ENCODE measurements at places on chromosomes 5 and 9. TPM values are rescaled to one million over a fixed set of nuclear protein-coding genes. Genes with fewer than 3 reads are reported as not detected.

Gene SPINK6
- not detected for total RNA-seq

Gene C5orf46
- 9.4 TPM for total RNA-seq

Gene PRSS3
- total RNA-seq: 0.33 TPM

DNA sequence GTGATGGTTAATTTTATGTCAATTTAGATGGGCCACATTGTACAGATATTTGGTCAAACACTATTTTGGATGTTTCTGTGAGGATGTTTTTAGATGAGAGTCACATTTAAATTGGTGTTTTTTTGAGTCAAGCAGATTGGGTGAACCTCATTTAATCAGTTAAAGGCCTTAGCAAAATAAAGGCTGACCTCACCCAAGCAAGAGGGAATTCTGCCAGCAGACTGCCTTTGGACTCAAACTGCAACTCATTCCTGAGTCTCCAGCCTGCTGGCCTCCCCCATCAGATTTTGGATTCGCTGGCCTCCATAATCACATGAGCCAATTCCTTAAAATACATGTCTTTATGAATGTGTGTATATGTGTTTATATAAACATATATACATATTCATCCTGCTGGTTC is 282.7 kb upstream of the POU5F2 start:
- no peak for DNase-seq

Gene PCA3
- total RNA-seq: 0.16 TPM

Gene AQP7
- total RNA-seq: 193 TPM

- no peak for DNase-seq
Measured at GRCh38 chr5:16497546-16497945, 31.9 kb upstream of the ZNF622 start.

- no peak for DNase-seq
Measured at GRCh38 chr5:116579144-116579543, 4.5 kb upstream of the SEMA6A start.

Gene NTRK2
- 112 TPM for total RNA-seq

DNA sequence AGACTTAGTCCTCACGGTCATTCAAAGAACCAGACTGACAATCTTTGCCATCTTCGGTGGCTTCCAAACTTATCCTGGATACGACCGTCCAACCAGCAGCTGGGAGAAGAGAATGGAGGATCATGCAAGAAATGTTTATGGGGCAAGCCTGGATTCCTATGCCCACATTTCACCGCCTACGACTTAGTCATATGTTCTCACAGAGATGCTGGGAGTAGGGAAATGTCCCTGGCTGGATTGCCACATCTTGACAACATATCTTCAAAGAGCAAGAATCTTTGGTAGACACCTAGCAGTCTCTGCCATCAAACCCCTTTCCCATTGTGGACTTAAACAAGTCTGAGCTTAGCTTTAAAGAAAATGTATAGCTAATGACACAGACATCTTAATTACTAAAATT is 5.0 kb downstream of the MED7 start:
- no peak for DNase-seq

Gene ADRB2
- 9.5 TPM for total RNA-seq

- no peak for DNase-seq
Measured at GRCh38 chr5:13673511-13673910, 271.0 kb downstream of the DNAH5 start.

- no peak for DNase-seq
Measured at GRCh38 chr9:29245351-29245750, 1672.1 kb upstream of the C9orf72 start.

GRCh38 chr5:56607074-56607473 is 208.3 kb upstream of the MAP3K1 start:
- DNase-seq: no peak

GRCh38 chr9:10274175-10274574 is 338.6 kb downstream of the PTPRD start:
- no peak for DNase-seq

DNA sequence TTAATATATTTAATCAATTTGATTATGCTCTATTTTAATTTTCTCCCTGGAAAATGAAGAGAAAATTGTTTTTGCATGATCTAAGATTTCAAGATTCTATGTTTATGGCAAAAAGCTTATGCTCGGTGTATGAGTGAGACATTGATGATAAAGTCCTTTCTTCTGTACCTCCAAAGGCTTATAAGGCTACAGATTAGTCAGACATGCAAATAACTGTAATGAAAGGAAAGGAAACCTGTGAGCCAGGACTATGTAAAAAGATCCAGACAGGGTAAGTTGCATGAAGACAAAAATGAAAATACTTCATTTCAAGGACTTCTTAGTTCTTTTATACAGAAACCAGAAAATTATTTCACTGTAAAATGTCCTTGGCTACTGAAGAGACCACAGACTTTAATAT is 52.2 kb upstream of the EDIL3 start:
- DNase-seq: no peak

DNA sequence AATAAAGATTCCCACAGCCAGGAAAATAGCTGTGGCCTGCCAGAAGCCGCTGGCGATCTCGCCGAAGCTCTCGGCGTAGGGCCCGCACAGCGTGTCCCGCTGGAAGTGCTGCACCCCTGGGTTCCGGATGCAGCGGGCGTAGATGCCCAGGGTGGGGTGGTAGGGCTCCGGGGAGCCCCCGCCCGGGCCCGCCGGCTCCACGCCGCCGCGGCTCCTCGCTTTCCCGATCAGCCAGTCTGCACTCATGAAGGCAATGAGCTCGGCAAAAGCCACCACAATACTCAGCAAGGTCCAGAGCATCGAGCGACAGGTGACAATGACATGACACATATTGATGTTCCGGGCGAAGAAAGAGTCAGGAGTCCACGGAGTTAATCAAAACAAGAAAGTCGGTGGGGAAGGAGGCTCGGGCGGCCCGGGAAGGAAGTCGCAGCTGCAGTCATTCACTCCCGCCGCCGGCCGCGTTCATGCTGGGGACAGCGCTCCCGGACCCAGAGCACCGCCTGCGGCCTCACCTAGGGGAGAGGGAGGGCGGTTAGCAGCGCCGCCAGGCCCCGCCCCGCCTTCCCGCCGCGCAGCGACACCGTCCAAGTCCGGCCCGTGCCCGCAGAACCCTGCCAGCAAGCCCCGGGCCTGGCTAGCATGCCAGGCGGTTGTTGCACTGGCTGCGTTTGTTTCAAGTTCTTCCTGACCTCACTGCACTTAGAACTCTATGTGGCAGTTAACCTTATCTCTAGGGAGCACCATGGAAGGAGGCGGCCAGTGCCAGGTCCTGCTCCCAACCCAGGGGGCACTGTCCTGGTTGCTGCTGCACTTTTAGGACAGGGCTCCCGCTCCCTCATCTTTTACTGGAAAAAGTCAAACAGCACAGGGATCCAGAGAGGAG is 138.4 kb downstream of the LHFPL2 start:
- peak; percentile 44 for DNase-seq

DNA sequence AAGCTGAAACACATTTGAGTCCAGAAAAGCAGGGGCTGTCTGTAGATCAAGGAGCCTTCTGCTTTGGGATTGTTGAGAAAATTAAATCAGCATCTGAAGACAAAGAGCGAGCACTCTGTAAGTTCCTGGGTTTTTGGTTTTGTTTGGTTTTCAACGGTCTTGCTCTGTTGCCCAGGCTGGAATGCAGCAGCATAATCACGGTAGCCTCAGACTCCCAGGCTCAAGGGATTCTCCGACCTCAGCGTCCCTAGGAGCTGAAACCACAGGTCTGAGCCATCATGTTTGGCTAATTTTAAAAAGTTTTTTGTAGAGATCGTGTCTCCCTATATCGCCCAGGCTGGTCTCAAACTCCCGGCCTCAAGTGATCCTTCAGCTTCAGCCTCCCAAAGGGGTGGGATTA is 266.5 kb upstream of the ADAMTS16 start:
- no peak for DNase-seq

- DNase-seq: no peak
Measured at GRCh38 chr9:133803745-133804144, 65.6 kb upstream of the SARDH start.

DNA sequence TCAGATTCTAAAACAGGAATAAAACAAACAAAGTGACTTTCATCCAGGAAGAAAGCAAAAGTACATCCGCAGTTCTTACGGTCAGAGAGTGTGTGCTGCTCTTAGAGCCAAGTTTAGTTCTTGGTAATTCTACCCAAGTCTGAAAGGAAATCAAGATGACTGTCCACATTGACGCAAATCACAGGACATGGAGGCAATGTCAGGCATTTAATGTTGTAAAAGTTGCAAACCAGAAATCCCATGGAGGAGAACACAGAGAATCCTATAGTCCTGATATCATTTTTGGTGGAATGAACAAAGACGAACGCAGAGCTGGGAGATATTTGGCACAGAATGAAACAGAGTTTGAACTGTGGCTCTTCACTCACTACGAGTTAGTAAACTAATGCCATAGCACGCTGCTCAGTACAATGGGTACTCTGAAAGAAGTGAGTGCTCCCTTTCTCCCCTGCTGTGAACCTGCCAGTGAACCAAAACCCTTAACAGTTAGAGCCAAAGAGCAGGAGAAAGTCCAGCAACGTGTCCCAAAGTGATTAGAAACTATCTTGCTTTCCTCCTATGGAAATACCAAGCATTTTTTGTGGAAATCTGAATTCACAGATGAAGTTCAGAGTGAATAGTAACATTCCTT is 74.3 kb downstream of the MUSK start:
- DNase-seq: no peak

GRCh38 chr5:10354048-10354872 is 765 bp downstream of the MARCHF6 start:
- DNase-seq: peak; percentile 40

Gene CAPSL
- not detected for total RNA-seq

- no peak for DNase-seq
Measured at GRCh38 chr5:44707721-44708120, 101.0 kb upstream of the MRPS30 start.

DNA sequence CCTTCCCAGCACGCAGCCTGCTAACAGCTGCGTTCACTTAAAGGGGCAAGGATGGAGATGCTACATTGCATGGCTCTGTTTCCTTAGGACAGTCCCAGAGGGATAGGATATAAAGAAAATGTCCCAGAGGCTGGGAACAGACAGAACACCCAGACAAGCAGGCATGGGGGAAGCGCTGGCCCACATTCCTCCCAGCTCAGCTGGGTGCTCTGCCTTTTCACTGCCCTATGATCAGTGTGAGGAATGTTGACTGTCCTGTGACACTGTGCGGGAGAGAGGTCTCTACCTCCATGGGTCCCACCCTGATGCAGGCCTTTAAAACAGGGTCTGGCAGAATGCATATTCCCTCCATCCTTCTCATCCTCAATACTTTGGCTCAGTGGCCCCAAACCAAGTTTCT is 459.4 kb upstream of the DMAC1 start:
- no peak for DNase-seq

- no peak for DNase-seq
Measured at GRCh38 chr5:137286025-137286610, 213.0 kb downstream of the SPOCK1 start.

- DNase-seq: no peak
Measured at GRCh38 chr5:143220748-143221251, 182.7 kb downstream of the NR3C1 start.

DNA sequence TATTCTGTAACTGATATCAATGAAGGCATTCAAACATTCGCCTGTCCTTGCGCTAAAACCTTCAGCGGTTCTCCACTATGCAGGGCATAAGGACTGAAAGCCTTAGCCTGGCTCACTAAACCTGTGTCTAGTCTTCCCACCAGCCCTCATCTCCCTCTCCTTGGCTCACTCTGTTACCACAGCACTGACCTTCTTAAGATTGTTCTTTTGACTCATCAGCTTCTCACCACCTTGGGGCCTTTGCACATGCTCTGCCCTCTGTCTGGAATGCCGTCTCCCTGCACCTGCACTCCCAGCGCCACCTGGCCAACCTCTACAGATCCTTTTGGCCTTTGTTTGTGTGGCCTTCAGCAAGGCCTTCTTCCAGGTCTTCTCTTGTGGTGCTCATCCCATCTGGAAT is 131.8 kb upstream of the IER5L start:
- DNase-seq: peak; percentile 7

DNA sequence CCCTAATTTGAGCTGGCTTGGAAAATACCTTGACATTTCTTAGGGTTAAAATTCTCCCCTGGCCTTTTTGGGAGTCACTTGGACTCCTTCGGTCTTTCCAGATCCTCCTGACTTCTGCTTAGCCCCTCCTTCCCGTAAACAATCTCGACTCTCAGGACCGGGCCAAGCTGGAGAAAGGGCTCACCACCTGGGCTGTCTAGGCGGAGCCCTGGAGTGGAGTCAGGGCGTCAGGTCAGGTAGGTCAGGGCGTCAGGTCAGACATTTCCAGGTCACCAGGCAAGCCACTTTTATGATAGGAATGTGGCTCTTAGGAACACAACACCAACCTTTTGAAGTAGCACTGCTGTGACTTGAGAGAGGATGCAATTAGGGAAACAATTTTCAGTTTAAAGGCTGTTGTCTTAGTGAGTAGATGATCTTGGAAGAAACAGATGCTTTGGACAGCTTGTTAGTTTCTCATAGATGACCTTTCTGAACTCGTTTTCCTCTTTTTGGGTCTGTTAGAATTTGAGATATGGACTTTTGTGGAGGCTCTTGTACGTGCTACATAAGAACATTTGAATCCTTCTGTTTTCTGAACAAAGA is 12.8 kb downstream of the OSTF1 start:
- no peak for DNase-seq

DNA sequence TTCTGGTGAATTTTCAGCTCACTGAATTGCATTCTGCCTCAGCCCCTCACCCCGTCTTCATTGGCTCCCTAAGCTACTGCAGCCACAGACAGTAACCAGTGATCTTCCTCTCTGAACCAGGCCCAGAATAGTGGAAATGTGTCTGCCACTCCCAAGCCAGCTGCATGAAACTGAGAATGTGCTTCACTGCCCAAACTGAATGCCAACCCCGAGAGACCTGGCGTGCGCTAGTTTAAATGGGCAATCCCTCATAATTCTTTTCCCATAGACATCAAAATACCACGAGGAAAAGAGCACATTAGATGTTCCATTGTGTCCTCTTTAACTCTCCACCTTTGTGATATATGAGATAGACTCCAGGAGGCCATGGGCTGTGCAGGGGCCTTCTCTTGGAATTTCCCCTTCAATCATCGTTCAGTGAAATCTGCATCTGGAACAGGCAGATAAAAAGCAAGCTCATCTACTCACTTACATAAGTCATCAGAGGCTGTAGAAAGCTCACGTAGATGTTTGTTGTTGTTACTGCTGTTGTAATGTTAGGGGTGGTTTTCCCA is 320.2 kb downstream of the NFIB start:
- no peak for DNase-seq

GRCh38 chr9:128863647-128864046 is 18.1 kb downstream of the KYAT1 start:
- no peak for DNase-seq

Gene SPATA9
- total RNA-seq: 0.32 TPM

DNA sequence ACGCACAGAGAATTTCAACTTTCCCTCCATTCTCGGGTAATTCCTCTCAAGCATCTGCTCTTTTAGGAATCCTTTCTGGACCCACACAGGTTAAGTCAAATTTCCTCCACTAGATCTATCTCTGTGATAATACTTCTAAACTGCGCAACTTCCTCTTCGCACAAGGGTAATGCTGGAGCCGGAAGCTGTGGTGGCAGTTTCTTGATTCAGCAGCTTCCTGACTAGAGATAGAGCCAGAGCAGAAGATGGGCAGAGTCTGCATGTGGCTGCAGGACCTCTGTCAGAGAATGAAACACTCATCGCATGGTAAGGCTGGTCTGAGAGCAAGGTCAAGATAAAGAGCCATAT is 11.1 kb upstream of the CDC42SE2 start:
- no peak for DNase-seq

- DNase-seq: no peak
Measured at GRCh38 chr5:84393969-84394368, 9.3 kb upstream of the EDIL3 start.

Gene ZNG1C
- 17.1 TPM for total RNA-seq

- no peak for DNase-seq
Measured at GRCh38 chr9:72362118-72362531, 2.9 kb downstream of the ZFAND5 start.

Gene LNPEP
- total RNA-seq: 64.6 TPM

Gene SCGB3A2
- total RNA-seq: not detected

Gene SPATA31E1
- not detected for total RNA-seq

Gene GFRA3
- not detected for total RNA-seq
